Activated CD4-positive, alpha-beta T cell treated with anti-CD3 and anti-CD28 coated beads, Interleukin-2, amount 10 ng/mL, durations not matched to agents 24 days and 14 days (primary cell): ENCODE measurements at places on chromosomes 2 and 18.

- DNase-seq, result no peak
Observed at GRCh38 chr2:36658277-36658748, 38.2 kb upstream of the VIT start.

- no peak for DNase-seq
Observed at GRCh38 chr18:39513186-39513585, 1947.6 kb upstream of the CELF4 start.

DNA sequence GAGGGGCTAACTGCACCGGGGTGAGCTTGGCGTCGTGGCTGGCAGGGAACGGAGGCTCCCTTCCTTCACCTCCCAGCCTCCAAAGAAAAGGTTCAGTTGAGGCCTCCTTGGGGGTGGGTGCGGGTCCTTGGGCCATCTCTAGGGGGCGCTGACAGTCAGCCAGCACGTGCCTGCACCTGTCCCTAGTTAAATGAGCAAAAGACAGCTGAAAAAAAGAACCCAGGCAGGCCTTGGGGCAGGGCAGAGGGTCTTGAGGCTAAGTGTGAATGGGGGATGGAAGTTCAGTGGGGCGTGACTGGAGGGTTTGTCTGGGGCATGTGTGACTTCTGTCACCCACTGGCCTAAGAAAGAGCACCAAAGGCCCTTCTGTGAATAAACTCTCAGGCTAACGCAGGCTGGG, 56.4 kb downstream of the ZFP36L2 start:
- peak; percentile 90 for DNase-seq

GRCh38 chr2:72150861-72151356, 3.2 kb upstream of the CYP26B1 start:
- no peak for DNase-seq

GRCh38 chr2:137165968-137166367, 400.6 kb downstream of the THSD7B start:
- DNase-seq, result no peak
